ENCODE measurements at places on chromosomes 12 and 14.

- no peak for DNase-seq
Observed at GRCh38 chr12:10968765-10969456, 17.8 kb downstream of the TAS2R50 start.

- DNase-seq, result no peak
Observed at GRCh38 chr12:72271451-72272090, 599 bp upstream of the TRHDE start.

GRCh38 chr12:13101821-13102375 is 1.6 kb downstream of the GSG1 start:
- DNase-seq, result no peak

- no peak for DNase-seq
Observed at GRCh38 chr14:72786378-72787350, 107.2 kb downstream of the DPF3 start.

GRCh38 chr12:1350934-1351240 is 243.5 kb downstream of the FBXL14 start:
- DNase-seq, result no peak

- peak; percentile 61 for DNase-seq
Observed at GRCh38 chr12:125093681-125094330, 28.6 kb downstream of the AACS start.

Data from NCI-H2029 treated with DMSO at 0.1 percent for 48 hours (cell line).